ENCODE measurements at places on chromosomes 4 and X.

DNA sequence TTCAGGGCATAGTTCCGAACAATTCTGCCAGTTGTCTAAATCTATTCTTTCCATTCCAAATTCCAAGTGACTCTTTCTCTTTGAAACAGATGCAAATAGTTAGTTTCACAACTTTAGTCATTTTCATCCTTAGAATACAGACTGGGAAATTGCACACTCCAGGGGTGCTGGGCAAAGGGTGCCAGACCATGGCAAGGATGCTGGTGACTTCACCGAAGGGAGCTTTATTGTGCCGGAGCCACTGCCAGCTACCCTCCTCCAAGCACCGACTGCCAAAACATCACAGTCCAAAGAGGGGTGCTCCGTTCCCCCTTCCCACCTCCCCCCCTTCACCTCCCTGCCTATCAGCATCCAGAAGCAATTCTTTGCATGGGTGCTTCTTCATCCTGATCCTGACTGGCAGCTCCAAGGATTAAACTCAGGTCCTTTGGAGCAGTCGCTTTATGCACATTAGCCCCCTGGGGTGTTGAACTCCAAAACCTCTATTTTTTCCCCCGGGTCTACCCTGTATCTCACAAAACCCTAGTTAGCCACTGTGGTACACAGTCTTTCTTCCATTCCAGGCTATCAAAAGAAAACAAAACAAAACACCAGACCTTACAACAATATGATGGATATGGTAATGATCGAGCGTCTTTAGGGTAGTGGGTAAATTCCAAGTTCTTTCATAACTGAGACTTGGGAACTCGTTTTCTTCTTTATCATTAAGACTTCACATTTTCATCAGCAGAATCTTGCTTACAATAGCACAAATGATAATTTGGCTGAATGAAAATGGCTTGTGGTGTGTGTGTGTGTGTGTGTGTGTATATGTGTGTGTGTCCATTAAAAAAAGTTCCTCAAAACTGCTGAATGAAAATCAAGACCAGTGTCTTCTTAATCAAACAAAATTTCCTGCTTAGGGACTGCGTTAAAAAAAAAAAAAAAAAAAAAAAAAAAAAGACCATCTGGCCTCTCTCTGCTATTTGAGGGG lies 28.7 kb downstream of the MID1 start:
- no peak for DNase-seq

GRCh38 chr4:2354760-2355159 lies 63.7 kb downstream of the ZFYVE28 start:
- no peak for DNase-seq

GRCh38 chr4:87219632-87220093 lies 755 bp downstream of the KLHL8 start:
- peak; percentile 58 for DNase-seq

- no peak for DNase-seq
Observed at GRCh38 chr4:147833254-147833653, 101.4 kb downstream of the ARHGAP10 start.

- DNase-seq: no peak
Observed at GRCh38 chr4:126267689-126268088, 952.9 kb downstream of the FAT4 start.

DNA sequence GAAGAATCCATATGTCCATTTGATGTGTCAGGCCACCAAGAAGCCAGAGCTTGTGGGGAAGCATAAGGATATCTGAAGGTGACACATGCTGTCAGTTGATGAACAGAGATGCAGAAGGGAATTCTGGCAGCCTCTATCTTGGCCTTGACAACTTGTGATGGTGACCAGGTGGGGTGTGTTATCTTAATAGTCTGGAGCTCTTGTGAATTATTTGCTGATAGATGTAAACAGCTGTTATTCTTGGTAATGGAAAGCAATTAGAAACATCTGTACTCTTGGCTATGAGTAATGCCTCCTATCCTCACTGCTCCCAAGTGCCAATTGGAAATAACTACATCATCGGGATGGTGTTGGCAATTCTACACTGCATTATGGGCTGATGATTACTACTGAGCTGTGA lies 51.9 kb downstream of the NAA11 start:
- no peak for DNase-seq

GRCh38 chr4:33334416-33334815 lies 2614.2 kb downstream of the PCDH7 start:
- DNase-seq: no peak

- DNase-seq: no peak
Observed at GRCh38 chr4:17875402-17876070, 64.8 kb downstream of the NCAPG start.

- DNase-seq: peak; percentile 21
Observed at GRCh38 chr4:138090150-138090917, 151.8 kb downstream of the SLC7A11 start.

- DNase-seq: no peak
Observed at GRCh38 chrX:108875548-108875947, 139.2 kb upstream of the IRS4 start.

GRCh38 chr4:36115312-36115711 lies 129.0 kb downstream of the ARAP2 start:
- no peak for DNase-seq

DNA sequence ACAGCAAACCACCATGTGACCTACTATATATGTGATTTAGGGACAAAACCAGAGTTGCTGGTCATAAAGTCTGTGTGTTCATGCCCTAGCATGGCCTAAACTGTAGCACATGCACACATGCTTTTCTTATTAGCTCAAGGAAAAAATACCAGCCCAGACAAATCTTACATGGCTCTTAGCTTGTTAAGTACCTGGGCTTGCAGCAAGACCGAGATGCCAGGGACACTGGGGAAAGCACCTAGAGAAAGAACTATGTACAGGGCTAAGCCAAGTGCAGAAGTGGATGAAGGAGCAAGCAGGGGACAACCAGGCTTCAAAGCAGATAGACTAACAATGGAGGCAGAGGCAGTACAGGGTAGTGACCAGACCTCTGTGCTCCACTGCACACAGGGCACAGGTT lies 3.4 kb upstream of the GABRE start:
- DNase-seq: no peak

DNA sequence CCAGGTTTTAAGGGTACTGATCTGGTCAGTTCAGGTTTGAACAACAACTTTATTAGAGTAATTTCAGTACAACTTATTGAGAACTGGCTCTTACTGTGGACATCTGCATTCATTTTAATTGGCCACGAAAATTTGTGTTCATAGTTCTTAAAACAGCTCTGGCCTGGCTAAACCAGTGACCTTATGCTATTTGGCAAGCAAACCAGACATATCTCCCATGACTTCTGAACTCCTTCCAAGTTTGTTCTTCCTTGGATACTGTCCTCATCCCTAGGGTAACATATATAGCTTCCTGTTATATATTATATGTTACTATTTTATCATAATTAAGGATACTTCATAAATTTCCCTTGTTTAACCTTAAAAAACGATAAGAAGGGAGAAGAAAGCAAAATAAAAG lies 841.9 kb downstream of the TRAM1L1 start:
- DNase-seq: no peak

DNA sequence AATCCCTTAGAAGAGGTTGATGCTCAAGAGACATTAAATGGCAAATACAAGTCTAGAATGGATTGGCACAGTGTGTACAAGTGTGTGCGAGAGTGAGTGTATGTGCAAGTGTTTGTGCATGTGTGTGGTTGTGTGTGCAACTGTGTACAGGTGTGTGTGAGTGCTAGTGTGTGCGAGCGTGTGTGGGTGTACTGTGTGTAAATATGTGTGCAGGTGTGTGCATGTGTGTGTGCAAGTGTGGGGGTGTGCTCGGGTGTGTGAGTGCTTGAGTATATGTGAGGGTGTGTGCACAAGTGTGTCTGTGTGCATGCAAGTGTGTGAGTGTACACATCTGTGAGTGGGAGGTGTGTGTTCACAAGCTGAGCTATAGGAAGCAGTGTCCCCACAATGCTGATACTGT lies 5.9 kb downstream of the TREX2 start:
- DNase-seq: no peak

- DNase-seq: no peak
Observed at GRCh38 chrX:7385131-7385530, 237.2 kb upstream of the PUDP start.

- no peak for DNase-seq
Observed at GRCh38 chr4:165761963-165762362, 111.1 kb upstream of the TLL1 start.

GRCh38 chrX:10119399-10119990 lies 37.3 kb upstream of the CLCN4 start:
- peak; percentile 52 for DNase-seq

- DNase-seq: no peak
Observed at GRCh38 chr4:94724016-94724790, 33.6 kb upstream of the BMPR1B start.

- DNase-seq: no peak
Observed at GRCh38 chr4:4412641-4413372, 25.9 kb downstream of the NSG1 start.

GRCh38 chr4:1518997-1519700 lies 112.9 kb upstream of the NKX1-1 start:
- no peak for DNase-seq

- DNase-seq: no peak
Observed at GRCh38 chrX:69152417-69152841, 12.8 kb downstream of the PJA1 start.

- no peak for DNase-seq
Observed at GRCh38 chrX:41152221-41152620, 67.0 kb downstream of the USP9X start.

GRCh38 chrX:137878401-137878800 lies 312.5 kb downstream of the ZIC3 start:
- no peak for DNase-seq

GRCh38 chrX:23008431-23009099 lies 8.8 kb downstream of the DDX53 start:
- DNase-seq: no peak

- DNase-seq: no peak
Observed at GRCh38 chr4:68865760-68866159, 50.0 kb downstream of the UGT2B10 start.

GRCh38 chr4:88646528-88647280 lies 50.9 kb downstream of the NAP1L5 start:
- no peak for DNase-seq

- no peak for DNase-seq
Observed at GRCh38 chr4:171130256-171130801, 682.9 kb upstream of the GALNTL6 start.

GRCh38 chr4:125432078-125432477 lies 117.3 kb downstream of the FAT4 start:
- DNase-seq: no peak

GRCh38 chr4:185624259-185624589 lies 88.9 kb upstream of the PDLIM3 start:
- DNase-seq: no peak

- no peak for DNase-seq
Observed at GRCh38 chrX:31679861-31680260, 608.0 kb upstream of the FTHL17 start.

- no peak for DNase-seq
Observed at GRCh38 chr4:152459326-152459725, 76.6 kb downstream of the FBXW7 start.

- DNase-seq: no peak
Observed at GRCh38 chr4:107619731-107620130, 100.3 kb downstream of the PAPSS1 start.

- DNase-seq: no peak
Observed at GRCh38 chr4:113059449-113060182, 10.2 kb downstream of the ANK2 start.

DNA sequence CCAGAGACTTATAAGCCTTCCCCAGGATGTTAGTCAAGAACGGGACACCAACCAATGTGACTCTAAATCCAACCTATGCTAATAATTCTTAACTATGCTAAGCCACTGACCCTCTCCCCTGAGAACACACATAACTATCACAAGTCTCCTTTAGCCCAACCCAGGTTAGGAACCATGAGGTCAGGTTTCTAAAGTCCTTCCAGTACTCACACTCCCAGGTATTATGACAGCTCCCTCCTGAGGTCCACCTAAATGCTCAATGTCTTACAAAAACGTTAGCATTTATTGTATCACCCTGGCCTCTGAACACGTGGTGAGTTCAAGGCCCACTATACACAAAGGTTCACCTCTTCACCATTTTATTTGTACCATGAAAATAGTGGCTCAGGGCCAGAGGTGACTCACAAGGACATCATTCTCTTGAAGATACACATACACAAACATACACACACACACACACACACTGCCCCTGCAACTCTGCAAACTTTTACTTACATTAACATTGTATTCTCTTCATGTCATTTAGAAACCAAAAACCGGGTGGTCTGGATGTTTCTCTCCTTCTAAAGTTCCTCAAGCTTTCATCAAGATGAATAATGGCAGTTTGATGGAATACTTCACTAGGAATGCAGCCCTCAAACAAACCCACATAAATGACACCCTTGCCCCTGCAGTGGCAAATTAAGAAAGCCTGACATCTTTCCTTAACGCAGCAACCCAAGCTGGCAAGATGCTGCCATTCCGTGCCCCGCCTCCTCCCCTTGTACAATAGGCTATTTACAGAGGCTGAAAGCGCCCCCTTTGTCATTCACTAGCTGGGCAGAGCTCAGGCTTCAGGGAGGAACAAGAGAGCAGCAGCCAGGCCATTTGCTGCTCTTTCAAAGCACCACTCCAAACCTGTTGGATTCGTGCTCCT lies 17.7 kb downstream of the ACSL1 start:
- DNase-seq: peak; percentile 76

DNA sequence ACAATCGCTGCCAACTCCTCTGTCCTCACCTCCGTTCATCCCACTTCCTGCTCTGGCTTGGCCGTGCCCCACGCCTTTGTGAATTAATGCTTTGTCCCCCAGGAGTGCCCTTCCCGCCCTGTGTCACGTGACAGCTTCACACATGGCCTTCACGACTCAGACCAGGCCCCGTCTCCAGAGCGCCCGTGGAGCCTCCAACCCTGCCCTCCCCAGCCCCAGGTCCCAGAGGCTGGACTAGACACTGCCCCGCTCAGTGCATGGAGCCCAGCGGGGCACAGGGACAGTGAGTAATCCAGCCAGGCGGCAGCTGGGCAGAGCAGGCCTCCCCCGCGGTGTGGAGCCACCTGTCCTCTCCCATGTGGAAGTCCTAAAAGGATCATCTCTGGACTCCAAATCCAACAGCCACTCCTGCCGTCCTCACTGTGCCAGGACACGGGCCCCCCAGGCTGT lies 7.4 kb downstream of the ADRA2C start:
- no peak for DNase-seq

GRCh38 chr4:151962138-151962823 lies 201.5 kb upstream of the GATB start:
- no peak for DNase-seq

DNA sequence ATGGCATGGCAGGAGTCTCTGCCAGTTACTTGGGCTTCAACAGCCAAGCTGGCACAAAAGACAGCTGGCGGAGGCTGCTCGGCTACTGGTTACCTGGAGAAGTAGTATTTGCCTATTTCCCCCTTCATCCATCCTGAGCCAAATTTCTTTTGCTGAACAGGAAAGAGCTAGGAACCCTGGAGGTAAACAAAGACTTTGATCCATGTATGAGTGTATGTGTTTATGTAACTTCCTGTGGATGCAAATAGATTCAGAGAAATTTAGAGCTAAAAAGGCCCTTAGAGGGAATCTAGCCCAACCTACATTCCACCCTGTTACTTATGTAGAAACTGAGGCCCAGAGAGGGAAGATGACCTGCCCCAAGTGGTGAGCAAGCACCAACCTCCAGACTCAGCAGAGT lies 11.2 kb downstream of the AWAT2 start:
- no peak for DNase-seq

All from C1 segment of cervical spinal cord (tissue), 14 donors.